NCI-H1417 (cell line): ENCODE measurements at places on chromosomes 7 and 10.
A peak's percentile ranks its signal among the peaks of the same experiment; 100 is the strongest.

- DNase-seq, result no peak
Measured at GRCh38 chr10:22479419-22479818, 134.1 kb downstream of the SPAG6 start.

DNA sequence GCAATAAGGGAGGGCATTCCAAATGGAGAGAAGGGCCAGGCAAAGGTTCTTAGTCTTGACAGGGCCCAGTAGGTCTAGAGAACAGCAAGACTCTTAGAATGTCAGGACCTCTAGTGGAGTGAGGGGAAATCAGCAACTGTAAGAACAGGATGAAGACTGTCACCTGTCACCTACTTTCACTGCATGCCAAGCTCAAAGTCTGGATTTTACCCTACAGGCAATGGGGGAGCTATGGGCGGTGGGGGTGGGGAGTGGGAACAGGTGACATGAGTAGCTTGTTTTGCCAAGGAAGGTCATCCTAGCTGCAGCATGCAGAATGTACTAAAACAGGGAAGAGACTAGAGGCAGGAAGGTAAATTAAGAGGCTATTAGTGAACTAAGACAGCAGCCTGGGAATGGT is 18.3 kb downstream of the GOT1 start:
- DNase-seq, result no peak

- no peak for DNase-seq
Measured at GRCh38 chr10:104038537-104038936, 47.1 kb downstream of the COL17A1 start.

DNA sequence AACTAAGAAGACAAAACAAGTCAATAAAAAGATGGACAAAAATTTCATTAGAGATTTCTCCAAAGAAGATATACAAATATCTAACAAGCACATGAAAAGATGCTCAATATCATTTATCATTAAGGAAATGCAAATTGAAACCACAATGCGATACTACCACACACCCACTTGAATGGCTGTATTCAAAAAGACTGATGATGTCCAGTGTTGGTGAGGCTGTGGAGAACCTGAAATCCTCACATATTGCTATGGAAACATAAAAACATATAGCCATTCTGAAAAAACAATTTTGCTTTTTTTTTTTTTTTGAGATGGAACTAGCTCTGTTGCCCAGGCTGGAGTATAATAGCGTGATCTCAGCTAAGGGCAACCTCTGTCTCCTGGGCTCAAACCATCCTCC is 124.1 kb upstream of the LAMB4 start:
- no peak for DNase-seq

DNA sequence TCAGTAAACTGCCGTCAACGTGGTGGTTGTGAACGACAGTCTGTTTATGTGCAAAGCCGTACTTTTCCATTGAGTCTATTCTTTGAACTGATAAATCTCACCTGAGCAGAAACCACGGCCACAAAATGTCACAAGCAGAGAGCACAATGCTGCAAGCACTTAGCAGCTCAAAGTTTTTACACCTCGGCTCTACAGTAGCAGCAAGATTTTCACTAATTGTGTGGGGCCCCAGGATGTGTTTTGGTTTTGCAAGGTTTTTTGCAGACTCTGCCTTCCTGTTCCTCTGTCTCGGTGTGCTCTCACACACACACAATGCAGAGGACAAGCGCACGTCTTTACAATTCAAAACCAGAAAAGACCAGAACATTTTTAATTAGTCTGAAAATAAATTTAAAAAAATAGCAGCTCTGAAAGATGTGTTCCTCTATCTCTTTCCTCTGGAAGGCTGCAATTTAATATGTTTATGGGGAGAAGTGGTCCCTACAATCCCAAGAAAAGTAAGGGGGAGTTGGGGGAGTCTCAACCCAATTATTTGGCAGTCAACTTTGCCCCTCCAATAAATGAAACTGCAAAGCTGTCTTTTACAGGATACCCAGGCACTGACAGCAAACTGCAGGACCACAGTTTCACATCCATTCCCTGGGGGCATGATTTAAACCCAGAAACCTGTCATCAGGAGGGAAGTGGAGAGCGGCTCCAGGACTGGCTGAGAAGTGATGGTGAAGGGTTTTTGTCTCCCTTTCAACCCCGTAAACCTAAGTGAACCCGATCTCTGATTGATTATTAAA is 73.8 kb upstream of the SFMBT2 start:
- peak; percentile 6 for DNase-seq

- DNase-seq, result peak; percentile 67
Measured at GRCh38 chr7:70419526-70420380, 712.2 kb upstream of the GALNT17 start.

GRCh38 chr7:151175793-151176311 is 8.4 kb upstream of the GBX1 start:
- DNase-seq, result no peak

DNA sequence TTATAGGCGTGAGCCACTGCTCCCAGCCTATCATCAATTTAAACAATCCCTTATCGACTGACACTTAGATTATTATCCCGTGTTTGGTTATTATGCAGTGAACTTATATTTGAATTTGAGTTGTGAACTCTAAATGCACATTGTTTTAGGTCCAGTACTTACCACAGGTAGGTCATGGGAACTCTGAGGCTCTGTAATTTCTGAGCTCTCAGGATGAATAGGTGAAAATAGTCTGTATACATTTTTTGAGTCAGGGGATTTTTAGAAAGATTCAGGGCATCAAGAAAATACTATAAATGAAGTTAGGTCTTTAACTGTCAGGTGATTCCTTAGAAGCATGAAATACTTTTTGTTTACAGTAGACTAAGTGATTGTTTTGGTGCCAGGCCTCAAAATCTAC is 8.8 kb downstream of the CCDC136 start:
- DNase-seq, result no peak

DNA sequence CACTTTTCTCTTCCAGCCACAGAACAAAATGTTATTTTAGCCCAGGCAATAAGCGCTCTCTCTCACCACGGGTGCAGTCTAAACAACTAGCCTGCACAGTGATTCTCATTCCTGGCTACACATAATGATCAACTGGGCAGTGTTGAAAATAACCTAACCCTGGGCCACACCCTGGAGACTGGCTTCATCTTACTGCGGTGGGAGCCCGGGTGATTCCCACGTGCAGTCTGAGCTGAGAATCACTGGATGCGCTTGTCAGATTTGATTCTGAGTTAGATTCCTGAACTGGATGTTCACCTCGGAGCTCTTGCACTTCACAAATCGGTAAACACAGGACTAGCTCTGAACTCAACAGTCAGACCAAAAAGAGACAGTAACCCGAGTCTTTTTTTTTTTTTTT is 14.9 kb downstream of the ZC3HAV1 start:
- DNase-seq, result no peak

- DNase-seq, result peak; percentile 60
Measured at GRCh38 chr10:91887272-91888076, 21.8 kb downstream of the FGFBP3 start.

- DNase-seq, result peak; percentile 54
Measured at GRCh38 chr7:151409667-151410404, at the start of gene WDR86. Gene WDR86 (minus strand): TSS chr7:151410038. CDS start chr7:151409589, 449 bp downstream.

- DNase-seq, result no peak
Measured at GRCh38 chr10:121252756-121253155, 345.5 kb downstream of the FGFR2 start.

DNA sequence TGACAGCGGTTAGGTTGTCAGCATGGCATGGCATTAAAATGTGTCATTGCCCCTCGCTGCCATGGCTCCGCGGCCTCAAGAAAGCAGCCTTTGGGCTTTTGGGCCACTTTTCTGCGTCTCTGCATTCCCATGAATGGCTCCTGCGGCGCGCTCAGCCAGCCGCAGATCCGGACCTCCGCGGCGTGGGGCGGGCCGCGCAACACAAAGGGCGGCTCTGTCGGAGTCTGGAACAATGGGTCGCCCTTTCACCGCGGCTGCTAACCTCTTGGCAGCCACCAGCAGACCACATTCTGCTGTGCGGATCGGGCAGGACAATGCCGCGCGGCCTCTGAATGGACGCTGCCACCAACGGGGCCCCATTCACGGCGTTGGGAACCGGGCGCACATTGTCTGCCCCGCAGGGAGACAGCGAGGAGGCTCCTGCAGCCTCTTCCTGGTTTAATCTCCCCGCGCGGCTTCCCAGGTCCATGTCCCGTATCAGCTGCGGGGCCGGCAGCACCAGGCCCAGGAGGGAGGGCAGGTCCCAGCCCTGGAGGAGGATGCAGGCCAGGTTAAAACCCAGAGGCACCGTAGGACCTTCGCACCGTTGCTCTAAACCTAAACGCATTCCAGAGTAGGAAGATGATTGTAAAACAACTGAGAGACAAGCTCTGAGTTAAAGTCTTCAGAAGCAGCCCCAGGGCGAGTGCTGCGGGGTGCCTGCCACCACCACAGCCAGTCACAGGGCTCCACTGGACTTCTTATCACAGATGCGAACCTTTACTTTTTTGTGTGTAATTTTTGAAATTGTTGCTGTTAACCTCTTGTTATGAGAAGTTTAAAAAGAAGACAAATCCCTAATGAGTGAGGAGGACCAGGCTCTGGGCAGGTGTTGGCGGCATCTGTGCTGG is 71.6 kb downstream of the NKX6-2 start:
- DNase-seq, result no peak

DNA sequence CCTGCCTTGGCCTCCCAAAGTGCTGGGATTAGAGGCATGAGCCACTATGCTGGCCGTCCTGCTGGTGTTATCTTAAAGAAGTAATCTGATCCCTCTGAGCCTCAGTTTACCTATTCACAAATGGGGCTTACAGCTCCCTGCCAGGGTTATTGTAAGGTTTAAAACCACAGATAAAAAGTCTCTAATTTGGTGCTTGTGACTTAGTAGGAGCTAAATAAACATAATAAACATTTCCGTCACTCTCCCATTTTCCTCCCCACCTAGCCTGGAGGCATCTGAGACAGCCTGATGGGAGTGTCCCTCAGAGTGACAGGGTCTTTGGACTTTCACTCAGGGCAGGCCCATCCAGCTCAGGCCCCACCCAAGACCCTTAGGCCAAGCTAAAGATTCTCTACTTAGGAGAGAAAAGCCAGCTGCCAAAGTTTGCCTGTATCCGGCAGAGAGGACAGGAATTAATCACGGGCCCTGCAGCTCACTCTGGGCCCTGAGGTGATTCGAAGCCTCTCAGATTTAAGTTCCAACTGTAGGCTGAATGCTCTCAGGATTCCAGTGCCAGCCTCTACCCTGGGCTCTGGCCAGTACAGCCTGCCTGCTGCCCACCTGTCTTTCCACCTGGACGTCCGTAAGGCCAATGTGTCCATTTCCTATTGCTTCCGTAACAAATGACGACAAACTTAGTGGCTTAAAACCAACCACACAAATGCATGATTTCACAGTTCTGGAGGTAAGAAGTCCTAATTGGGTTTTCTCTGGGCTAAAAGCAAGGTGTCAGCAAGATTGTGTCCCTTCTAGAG is 21.8 kb upstream of the DUSP5 start:
- DNase-seq, result no peak

DNA sequence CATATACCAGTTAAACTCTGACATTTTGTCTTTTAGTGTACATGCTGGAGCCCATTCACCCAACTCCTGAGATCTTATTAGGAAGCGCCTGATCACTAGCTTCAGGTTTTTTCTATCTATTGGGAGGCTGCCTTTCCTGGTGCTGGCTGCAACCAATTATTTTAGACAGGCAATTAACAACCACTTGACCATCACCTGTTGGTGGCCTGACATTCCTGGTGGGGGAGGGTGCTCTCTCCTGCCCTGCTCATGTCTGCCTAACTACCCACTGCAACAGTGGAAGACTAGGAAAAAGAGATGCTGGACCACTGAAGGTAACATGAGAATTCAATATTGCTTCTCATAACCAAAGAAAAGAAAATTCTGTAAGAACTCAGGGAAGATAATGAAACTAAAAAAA is 190.3 kb upstream of the GRM3 start:
- DNase-seq, result peak; percentile 41

DNA sequence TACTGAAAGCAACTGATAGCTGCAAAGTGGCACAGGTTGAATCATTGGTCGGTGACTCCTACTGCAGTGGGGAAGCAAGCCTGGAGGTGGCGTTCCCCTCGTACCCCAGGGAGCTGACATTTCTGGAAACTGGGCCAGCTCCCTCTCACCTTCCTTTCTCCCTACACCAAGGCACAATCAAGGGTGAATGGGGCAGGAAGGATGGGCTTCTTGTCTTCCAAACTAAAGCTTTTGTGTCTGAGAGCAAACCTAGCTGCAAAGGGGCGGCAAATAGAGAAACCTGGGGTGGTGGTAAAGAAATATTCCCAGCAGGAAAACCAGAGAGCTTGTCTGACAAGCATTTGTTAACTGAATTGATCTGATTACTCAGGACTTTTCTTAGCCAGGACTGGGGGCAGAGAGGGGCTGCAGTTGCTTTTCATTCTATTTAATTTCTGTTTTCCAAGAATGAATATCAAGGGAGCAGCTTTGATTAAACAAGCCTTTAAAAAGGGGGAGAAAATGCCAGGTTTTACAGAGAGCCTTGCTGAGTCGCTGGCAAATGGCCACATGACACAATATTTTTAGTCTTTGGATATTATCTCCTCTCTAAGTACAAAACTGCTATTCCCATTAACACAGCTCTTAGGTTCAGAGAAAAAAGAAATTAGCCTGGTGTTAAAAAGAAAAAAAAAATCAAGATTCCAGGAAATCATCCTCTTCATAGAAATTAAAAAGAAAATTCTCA is 27.8 kb downstream of the CDHR3 start:
- DNase-seq, result no peak

GRCh38 chr7:99768471-99768870 is 15.5 kb downstream of the CYP3A4 start:
- DNase-seq, result no peak
